ENCODE measurements at places on chromosomes 1 and 21.

GRCh38 chr21:29667651-29668050, 272.1 kb downstream of the GRIK1 start:
- no peak for DNase-seq

GRCh38 chr1:227401562-227402342, 83.5 kb upstream of the CDC42BPA start:
- DNase-seq = no peak

DNA sequence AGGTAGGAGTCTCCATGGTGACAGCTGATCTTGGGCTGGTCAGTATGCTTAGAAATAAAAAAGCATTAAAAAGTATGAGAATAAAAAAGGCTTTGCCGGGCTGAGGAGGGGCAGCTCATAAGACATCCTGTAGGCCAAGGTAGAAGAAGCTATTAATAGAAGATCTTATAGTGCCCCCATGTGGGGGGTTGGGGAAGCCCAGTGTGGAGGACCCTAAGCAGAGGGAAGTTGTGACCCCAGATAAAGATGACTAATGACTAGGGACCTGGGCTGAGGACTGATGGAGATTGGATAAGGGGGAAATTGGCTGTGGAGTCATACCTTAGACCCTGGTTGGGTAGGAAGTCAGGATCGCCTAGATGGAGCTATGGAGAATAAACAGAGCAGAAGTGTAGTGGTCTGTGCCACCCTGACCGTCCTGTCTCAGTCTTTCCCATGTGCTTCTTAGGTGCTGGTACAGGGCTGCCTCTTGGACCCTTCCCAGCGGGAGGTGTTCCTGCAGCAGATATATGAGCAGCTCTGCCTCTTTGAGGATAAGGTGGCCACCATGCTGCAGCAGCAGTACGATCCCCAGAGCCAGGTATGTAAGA, 25.0 kb downstream of the SZT2 start:
- peak; percentile 50 for DNase-seq

DNA sequence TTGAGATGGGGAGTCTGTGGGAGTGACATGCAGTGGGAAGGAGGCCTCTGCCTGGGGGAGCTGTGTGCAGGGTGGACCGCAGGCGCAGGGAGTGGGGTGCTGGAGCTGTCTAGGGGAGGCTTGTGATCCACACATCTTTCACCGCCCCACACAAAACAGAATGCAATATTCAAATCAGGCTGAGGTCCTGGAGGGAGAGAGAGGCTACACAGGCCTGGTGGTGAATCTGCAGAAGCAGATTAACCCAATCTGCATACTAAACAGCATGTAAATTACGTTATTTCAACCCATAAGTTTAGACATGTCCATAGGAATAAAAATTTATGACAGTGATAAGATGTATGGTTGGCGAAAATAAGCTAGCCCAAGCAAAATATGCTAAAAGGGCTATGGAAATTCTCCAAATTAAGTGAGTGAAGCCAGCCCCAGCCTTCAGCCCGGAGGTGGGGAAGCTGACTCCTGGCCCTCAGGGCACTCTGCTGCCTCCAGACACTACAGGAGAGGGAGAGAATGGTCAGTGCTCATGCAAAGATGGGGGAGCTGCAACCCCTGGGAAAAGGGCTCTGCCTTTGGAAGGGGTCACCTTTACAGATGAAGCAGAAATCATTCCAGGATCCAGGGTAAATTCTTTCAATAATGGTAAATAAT, 156.2 kb upstream of the CTTNBP2NL start:
- DNase-seq = no peak

DNA sequence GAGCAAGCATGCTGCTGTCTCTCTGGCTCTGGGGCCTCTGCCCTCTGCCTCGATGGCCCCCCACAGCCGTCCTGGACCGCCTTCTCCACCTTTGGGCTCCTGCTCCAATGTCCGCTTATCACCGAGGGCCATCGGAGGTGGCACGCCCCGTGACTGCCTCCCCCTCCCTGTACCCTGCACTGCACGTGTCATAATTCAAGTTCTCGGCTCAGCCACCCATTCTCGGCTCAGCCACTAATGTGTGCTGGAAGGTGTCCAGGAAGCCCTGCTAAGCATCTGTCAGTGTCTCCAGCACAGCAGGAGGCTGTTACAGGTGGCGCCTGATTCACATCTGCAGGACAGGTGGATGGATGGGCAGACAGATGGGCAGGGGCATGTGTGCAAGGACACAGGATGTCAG, 45.5 kb downstream of the TP73 start:
- DNase-seq = no peak

GRCh38 chr1:44405798-44406736, 1.0 kb downstream of the RNF220 start:
- no peak for DNase-seq

DNA sequence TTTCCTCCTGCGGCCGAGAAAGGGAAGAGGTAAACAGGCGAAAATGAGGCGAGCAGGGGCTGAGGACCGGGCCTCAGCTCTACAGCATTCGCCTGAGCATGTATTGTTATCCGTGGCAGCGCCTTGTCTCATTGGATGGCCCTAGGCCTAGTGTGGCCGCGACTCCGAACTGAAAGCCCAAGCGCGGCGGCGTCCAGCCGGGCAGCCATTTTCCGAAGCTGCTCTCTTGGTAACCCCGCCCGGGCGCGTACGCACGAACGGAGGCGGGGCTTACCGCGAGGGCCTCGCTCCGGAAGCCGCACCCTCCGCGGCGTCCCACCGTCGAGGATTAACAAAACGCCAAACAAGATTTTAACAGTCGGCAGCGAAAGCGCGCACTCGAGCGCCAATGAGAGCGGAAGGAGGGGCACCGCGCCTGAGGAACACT, 797 bp upstream of the USP1 start:
- DNase-seq = peak; percentile 99

DNA sequence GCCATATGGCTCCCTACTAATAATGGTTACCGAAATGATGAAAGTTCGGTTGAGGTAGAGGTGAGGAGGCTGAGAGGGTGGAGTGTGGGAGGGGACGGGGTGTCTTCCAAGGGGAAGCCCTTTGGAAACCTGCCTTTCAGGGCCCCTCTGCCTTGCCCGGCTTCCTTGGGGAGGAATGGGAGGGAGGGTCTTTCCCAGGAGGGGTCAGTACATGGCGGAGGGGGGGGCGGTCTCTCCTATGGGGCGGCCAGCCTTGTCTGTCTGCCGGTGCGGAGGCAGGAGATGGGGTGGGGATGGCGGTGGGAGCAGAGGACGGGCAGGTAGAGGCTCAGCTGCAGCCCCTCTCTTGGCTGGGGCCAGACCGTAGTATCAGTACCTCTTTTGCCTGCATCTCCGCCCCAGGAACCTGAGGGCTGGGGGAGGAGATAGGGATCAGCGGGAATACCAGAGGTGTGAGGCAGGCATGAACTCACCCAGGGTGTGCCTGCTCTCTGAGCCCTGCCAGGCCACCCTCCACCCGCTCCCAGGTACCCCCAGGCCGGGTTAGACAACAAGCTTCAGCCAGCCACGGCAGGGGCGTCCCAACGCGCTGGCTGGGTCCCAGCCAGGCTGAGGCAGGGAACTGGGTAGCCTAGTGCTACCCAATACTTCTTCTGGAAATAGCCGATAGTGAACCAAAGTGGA, 79.4 kb upstream of the POU3F1 start:
- DNase-seq = no peak

- no peak for DNase-seq
Measured at GRCh38 chr21:26388731-26389231, 184.3 kb downstream of the CYYR1 start.

- no peak for DNase-seq
Measured at GRCh38 chr1:53066891-53067738, 5.1 kb downstream of the PODN start.

GRCh38 chr1:199821029-199821779, 206.3 kb upstream of the NR5A2 start:
- DNase-seq = no peak
